Stimulated activated CD8-positive, alpha-beta memory T cell treated with anti-CD3 and anti-CD28 coated beads, Interleukin-4, amount 100 ng/mL, for 4 hours (primary cell): ENCODE measurements at places on chromosomes 6 and 20.

- DNase-seq: no peak
Observed at GRCh38 chr6:111841822-111842221, 31.4 kb downstream of the FYN start.

- DNase-seq: no peak
Observed at GRCh38 chr20:521860-522259, 21.7 kb downstream of the CSNK2A1 start.

DNA sequence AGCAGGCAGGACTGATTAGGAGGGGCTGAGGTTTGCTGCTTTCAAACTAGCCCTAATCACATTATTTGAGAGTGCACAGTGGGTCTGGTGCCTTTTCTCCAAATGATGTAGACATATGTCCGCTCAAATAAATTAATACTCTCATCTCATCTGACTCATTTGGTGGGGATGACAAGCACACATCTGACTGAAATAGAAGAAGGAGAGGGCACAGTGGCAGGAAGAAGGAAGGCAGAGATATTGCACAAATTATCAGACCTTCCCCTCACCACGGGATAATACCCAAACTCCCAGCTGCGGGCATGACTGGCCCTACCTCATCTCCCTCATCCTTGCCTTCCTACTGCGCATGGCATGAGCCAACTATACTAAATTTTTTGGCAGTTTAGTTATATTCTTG is 33.9 kb upstream of the TNFRSF21 start:
- DNase-seq: no peak

GRCh38 chr20:38075161-38075998 is 41.8 kb downstream of the RPRD1B start:
- DNase-seq: no peak

DNA sequence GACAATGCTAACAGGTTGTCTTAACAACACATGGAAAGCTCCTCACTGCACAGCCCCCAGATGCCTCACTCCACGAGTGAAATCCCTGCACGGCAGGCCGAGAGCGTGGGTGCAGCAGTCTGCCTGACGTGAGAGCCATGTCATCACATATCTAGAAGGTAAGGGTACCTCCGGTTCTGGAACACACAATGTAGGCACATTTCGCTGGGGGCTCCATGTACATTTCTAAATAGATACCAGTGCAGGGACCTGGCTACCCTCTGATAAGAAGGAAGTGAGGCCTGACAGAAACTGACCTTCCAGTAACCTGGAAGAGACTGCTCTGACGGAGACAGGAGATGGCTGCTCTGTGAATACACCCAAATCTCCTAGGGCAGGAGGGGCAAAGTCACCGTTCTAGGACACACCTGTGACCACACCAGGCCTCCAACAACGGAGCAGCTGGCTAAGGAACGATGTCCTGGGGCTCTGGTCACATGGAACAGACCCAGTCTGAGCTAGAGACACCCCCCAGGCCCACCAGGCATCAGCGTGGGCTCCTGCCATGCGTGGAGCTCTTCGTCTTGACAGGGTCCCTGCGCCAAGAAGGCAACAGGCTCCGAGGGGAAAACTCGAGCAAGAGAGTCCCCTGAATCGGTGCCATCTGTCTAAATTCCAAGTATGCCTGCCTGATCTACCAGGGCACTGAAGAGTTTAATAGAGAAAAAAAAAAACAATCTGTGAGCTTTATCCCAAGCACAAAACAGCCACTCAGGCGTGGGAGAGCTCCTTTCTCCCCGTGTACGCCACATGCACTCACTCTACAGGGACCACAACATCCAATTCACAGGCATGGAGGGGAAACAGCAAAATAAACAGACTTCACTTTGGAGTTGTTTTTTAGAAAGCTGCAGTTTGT is 27.5 kb downstream of the RNASET2 start:
- DNase-seq: no peak

DNA sequence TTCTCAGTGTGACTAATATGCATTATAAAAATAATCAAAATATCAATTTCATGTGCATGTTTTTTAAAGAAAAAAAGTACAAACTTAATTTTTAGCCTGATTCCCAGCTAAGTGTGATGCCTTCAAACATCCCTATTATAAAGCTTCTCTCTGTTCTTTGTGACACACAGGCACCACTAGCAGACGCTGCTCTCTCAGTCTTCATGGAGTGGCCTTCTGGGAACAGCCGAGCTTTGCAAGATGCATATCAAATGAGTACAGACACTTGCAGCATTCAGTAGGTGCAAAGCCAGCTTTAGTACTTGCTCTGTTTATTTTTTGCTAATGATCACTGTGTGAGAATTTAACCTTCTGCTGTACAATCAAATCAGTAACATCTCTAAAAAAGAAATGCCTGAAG is 340.0 kb downstream of the ADGRB3 start:
- DNase-seq: no peak

DNA sequence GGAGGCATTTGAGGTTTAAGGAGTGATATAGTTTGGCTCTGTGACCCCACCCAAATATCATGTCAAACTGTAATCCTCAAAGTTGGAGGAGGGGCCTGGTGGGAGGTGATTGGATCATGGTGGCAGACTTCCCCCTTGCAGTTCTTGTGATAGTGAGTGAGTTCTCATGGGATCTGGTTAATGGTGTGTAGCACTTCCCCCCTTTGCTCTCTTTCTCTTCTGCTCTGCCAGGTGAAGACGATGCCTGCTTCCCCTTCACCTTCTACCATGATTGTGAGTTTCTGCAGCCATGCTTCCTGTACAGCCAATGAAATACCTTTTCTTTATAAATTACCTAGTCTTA is 1.7 kb upstream of the HDDC2 start:
- no peak for DNase-seq

DNA sequence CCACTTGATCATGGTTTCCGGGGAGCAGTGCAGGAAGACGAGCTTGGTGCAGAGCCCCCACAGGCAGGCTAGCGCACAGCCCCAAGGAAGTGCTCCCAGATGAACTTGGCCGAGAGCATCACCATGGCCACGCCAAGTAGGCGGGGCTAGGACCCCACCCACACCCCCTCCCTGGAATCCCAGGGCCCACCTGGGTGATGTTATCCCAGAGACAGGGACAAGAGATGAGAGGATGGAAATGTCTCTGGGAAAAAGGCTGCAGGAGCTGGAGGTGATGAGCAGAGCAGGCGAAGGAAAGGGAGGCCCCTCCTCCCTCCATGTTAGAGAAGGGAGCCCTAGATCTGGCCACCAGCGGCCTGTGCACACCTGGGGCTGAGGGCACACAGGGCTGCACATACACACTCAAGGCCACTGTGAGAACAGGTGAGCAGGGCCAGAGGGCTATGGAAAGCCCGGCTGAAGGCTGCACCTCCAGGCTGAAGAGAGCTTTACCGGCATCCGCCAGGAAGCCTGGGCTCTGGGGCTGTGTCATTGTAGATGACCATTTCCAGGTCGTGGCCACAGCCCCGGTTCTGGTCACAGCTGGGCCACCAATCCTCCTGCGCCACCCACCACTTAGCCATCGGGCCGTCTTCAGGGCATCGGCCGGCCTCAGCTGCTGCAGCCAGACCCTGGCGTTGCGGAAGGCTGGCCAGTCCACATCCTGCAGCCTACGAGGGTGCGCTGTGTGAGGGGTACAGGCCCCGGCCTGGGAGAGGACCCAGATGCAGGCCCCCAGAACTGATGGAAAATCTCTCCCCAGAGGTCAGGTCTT is 24.9 kb downstream of the NPEPL1 start:
- no peak for DNase-seq

DNA sequence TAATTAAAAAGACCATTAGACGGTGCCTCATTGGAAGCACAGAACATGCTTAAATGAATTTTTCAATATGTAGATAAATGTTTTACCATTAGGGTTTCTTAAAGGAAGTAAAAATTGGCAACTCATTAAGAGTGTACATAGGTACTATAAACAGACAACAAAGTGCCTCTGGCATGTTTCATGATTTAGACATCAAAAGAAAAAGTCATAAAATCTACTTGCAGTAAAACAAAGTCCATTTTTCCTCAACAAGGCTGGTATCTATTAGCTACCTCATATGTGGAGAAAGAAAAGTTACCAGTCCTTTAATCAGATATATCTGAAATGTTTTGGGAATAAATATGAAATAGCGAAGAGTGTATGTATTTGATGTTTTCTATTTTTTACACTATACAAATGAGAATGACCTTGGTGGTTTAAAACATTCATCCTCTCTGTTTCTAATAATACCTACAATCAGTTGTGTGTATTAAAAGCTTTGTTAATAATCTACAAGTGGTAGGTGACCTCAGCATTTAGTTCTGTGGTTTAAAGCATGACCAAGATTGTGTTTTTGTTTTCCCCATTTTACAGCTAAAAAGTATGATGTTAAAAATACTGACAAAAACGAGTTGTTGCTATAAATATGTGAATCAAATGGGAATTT is 87.5 kb downstream of the HDGFL1 start:
- DNase-seq: no peak

GRCh38 chr6:155267411-155267810 is 3.6 kb downstream of the CLDN20 start:
- no peak for DNase-seq

DNA sequence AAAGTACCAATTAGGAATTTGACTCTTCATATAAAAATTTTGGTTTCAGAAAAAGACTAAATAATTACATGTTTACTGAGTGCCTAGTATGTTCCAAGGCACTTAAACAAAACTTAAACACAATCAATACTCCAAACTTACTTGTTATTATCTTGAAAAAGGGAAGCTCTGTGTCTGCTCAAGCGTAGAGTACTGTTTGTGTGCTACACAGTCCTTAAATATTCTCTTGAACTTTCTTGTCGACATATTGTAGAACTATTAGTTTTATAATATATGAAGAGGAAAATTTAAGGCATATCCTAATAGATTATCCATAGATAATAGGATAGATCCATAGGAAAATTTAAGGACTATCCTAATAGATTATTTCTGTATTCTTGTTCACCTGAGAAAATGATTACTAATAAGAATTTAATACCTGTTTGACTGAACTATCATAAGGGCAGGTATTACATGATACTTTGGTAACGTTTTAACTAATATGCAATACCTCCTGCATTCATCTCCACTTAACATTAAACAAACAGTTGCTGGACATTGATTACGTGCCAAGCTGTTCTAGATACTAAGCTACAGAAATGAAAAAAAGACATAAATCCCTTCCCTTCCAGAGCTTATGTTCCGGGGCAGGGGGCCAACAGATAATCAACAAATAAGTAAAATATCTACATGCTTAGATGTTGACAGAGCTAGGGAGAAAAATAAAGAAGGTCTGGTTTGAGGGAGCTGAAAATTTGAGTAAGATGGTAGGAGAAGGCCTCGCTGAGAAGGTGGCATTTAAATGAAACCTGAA is 115.2 kb upstream of the BCLAF1 start:
- no peak for DNase-seq

GRCh38 chr6:336159-337114 is 44.1 kb downstream of the DUSP22 start:
- DNase-seq: no peak

- DNase-seq: no peak
Observed at GRCh38 chr6:41813469-41813868, 26.0 kb downstream of the TOMM6 start.

DNA sequence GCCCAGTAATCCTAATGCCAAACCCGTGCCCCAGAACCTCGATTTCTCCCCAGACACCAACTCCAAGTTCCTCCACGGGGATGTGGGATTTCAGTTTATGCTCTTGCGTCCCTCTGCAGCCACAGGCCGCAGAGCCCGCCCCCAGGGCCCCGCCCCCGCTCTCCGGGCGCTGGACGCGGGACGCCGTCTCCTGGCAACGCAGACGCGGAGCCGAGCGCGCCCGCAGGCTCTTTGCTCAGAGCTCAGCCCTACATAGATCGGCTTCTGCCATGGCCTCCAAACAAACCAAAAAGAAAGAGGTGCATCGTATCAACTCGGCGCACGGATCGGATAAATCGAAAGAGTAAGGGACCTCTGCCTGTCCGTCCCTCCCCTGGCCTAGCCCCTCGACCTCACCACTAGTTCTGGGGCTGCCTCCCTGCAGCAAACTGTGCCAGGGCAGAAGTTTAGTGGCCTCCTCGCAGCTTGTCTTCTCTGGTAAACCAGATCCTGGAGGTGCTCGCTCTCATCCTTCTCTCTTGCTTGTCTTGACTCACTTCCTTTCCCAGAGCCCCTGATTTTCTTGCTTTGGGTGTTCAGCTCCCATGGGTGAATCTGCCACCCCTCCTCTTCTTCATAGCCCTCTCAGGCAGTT is at the start of gene ADGB:
Gene ADGB, plus strand, starts transcription at position 201 of the 634 bp plus-strand sequence. Its CDS starts 69 bp downstream, at position 270.
- no peak for DNase-seq

- no peak for DNase-seq
Observed at GRCh38 chr6:131381052-131381708, 191.8 kb upstream of the ARG1 start.

DNA sequence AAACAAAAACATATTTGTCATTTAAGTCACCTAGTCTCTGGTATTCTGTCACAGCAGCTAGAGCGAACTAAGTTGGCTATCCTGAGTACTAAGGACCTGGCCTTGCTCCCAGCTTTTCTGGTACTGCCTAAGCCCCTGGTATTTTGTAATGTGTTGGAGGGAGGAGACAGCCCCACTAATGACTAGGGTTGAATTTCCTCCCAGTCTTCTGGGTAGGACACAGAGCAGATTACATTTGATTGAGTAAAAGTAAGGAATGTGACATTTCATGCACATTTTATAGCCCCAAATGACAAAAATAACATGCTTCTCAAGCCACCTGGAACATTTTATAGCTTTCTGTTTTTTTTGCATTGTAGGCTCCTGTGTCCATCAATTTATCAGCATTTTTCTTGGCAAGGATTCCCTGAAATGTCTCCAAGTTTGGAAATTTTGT is 47.9 kb upstream of the DDR1 start:
- DNase-seq: no peak

GRCh38 chr6:79416931-79417330 is 120.3 kb downstream of the LCA5 start:
- no peak for DNase-seq

GRCh38 chr20:64166721-64167615 is 2.7 kb downstream of the MYT1 start:
- DNase-seq: no peak

DNA sequence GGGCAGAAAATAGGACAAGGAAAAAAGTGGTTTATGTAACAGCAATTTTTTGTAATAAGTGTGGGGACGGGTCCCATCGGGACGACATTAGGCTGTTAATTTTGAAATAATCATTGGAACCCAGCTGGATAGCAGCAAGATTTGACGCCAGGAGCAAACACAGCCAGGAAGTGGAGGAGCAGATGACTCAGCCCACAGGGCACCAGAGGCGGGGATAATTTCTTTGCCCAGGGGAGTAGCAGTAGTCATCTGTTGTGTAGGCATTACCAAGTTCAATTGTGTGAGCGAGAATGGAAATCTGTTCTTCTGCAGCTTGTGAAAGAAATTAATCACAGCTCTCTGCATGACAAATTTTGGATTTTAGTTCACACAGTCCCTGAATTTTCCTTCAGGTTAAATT is 22.6 kb upstream of the RIN2 start:
- no peak for DNase-seq

- DNase-seq: no peak
Observed at GRCh38 chr6:151617539-151617938, 123.7 kb downstream of the CCDC170 start.

GRCh38 chr6:24504649-24505586 is 10.1 kb downstream of the ALDH5A1 start:
- no peak for DNase-seq
